Gastroesophageal sphincter (tissue), 4 donors: ENCODE measurements at places on chromosomes 4 and X.
A peak's percentile ranks its signal among the peaks of the same experiment; 100 is the strongest.

GRCh38 chrX:98203800-98204199 lies 1320.1 kb downstream of the RPA4 start:
- no peaks in the 10 kb centered on the region for H3K4me1 ChIP-seq
- H3K27ac ChIP-seq: no peak overlapping the region
- no peak overlapping the region for H3K4me3 ChIP-seq
- no peaks in the 10 kb centered on the region for H3K27me3 ChIP-seq
- ATAC-seq: no peak

GRCh38 chr4:110754716-110755115 lies 131.8 kb upstream of the PITX2 start:
- no peaks in the 10 kb centered on the region for H3K27me3 ChIP-seq
- no peaks in the 10 kb centered on the region for H3K4me1 ChIP-seq
- no peak overlapping the region for H3K27ac ChIP-seq

- H3K36me3 ChIP-seq: no peaks in the 10 kb centered on the region
- no peak overlapping the region for H3K4me3 ChIP-seq
- ATAC-seq: peak; percentile 49
- no peaks in the 10 kb centered on the region for H3K27me3 ChIP-seq
- no peaks in the 10 kb centered on the region for H3K4me1 ChIP-seq
Observed at GRCh38 chr4:26074712-26075430, 160.9 kb downstream of the SMIM20 start.

DNA sequence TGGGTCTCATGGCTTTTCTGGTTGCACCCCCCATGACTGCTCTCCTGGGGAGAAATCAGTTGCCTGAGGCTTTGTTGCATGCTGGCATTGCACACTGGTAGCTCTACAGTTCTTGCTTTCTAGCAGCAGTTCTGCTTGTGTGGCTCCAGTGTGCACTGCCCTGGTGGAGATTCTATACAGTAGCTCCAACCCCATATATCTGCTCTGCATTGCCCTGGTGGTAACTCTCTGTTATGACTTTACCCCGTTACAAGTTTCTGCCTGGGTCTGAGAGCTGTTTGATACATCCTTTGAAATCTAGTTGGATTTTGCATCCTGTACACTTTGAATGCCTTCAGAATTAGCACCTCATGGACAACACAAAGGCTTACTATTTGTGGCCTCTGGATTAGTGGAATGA lies 241.4 kb upstream of the EPHA5 start:
- no peak for ATAC-seq
- no peak overlapping the region for H3K27ac ChIP-seq
- no peaks in the 10 kb centered on the region for H3K36me3 ChIP-seq
- H3K4me1 ChIP-seq: no peaks in the 10 kb centered on the region
- H3K4me3 ChIP-seq: no peak overlapping the region

GRCh38 chr4:6271701-6272465 lies 2.2 kb downstream of the WFS1 start:
- H3K27me3 ChIP-seq: no peaks in the 10 kb centered on the region
- H3K27ac ChIP-seq: peak overlapping the region; percentile 92
- peaks cover 10% of the 10 kb centered on the region for H3K4me1 ChIP-seq
- no peak for ATAC-seq
- H3K4me3 ChIP-seq: peak overlapping the region; percentile 93
- H3K36me3 ChIP-seq: no peaks in the 10 kb centered on the region

DNA sequence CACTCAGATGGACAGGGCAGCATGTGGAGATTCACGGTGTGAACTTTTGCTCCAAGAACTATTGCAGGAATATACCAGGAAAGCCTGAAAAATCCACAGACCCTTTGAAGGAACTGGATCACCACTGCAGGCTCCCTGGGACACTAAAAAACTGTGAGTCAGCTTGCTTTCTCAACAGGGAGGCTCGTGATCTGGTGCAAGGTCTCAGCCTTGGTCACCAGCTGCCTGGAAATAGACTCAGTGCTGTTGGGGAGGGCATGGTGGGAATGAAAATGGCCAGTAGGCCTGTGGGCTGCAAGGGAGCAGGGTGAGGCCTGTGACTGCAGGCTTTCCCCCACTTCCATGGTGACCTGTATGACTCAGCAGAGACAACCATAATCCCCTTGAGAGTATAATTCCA lies 426.4 kb upstream of the RPS6KA3 start:
- H3K36me3 ChIP-seq: no peaks in the 10 kb centered on the region
- H3K27ac ChIP-seq: no peak overlapping the region
- no peak for ATAC-seq
- H3K4me3 ChIP-seq: no peak overlapping the region

DNA sequence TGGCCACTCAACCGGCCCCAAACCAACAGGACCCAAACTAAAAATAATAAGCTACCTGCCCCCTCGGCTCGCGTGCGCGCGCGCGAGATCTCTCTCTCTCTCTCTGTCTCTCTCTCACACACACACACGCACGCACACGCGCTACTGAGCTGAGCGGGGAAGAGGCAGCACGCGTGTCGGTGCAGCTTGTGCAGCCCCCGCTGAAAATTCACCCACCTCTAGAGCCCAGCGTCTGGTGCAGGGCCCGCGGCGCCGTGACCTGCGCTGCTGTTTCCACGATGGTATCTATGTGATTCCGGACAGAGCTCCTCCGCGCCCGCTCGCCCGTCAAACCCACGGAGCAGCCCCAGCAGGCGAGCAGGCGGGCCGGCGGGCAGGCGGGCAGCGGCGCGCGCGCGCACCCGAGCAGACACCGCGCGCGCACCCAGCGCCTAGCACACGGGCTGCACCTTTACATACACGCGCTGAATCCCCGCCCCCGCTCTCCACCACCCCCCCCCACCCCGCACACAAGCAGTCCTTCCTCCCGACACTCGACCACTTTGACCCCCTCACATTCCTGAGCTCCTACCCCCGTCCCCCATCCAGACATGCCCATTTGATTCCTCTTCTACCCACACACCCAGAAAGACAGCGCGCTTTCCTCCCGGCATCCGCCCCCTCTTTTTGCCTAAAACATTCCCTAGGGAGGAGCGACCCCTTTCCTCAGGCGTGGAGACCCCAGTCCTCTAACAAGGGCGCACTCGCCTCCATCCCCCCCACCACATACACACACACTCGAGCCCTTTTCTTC lies 1.0 kb downstream of the SLITRK4 start:
- peak overlapping the region; percentile 15 for H3K4me3 ChIP-seq
- no peak overlapping the region for H3K27ac ChIP-seq
- H3K36me3 ChIP-seq: no peaks in the 10 kb centered on the region
- ATAC-seq: peak; percentile 4
- peaks cover 52% of the 10 kb centered on the region for H3K27me3 ChIP-seq

DNA sequence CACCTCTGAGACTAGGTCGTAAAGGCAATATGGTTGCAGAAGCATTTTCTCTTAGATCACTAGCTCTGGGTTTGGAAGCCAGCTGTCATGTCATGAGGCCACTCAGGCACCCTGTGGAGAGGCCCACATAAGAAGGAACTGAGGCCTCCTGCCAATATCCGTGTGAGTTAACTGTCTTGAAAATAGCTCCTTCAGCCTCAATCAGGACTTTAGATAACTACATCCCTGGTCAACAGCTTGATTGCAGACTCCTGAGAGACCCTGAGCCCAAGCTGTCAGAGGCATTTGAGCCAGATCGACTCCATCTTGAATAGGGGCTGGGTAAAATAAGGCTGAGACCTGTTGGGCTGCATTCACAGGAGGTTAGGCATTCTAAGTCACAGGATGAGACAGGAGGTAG lies 15.1 kb upstream of the REPS2 start:
- no peak for ATAC-seq
- no peaks in the 10 kb centered on the region for H3K36me3 ChIP-seq
- H3K4me1 ChIP-seq: no peaks in the 10 kb centered on the region
- H3K27ac ChIP-seq: no peak overlapping the region
